Stimulated activated CD4-positive, alpha-beta T cell treated with anti-CD3 and anti-CD28 coated beads, Interleukin-12 subunit alpha, Interleukin-12 subunit beta, amount 100 ng/mL, for 24 hours (primary cell): ENCODE measurements at places on chromosomes 1 and 21.
A peak's percentile ranks its signal among the peaks of the same experiment; 100 is the strongest.

GRCh38 chr1:18817795-18818435, 41.5 kb downstream of the TAS1R2 start:
- no peak for DNase-seq

DNA sequence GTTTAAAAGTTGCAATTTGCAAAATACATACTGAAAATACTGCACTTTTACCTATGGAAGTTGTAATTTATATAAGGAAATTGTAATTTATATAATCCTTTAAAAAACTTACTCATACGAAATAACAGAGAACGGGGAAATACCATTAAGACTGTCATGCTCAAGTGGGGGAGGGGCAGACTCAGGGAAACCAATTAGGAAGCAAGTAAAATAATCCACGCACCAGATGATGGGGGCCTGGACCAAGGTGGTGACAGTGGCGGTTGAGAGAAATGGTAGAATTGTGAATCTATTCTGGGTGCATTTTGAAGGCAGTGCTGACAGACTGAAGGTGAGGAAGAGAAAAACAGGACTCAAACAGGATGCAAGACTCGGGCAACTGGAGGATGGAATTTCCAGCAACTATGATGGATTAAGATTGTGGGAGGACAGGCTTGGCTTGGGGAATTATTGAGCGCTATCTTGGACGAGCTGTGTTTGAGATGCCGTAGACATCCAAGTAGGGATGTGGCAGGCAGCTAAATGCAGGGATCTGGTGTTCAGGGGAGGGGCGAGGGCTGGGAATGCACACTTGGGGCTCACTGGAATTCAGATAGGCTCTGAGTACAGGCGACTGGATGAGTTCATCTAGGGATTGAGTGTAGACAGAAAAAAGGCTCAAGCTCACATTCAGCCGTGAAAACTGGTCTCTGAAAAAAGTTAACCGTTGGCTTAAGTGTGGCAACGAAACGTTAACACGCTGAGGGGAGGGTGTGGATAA, 977 bp downstream of the LCA5L start:
- no peak for DNase-seq

DNA sequence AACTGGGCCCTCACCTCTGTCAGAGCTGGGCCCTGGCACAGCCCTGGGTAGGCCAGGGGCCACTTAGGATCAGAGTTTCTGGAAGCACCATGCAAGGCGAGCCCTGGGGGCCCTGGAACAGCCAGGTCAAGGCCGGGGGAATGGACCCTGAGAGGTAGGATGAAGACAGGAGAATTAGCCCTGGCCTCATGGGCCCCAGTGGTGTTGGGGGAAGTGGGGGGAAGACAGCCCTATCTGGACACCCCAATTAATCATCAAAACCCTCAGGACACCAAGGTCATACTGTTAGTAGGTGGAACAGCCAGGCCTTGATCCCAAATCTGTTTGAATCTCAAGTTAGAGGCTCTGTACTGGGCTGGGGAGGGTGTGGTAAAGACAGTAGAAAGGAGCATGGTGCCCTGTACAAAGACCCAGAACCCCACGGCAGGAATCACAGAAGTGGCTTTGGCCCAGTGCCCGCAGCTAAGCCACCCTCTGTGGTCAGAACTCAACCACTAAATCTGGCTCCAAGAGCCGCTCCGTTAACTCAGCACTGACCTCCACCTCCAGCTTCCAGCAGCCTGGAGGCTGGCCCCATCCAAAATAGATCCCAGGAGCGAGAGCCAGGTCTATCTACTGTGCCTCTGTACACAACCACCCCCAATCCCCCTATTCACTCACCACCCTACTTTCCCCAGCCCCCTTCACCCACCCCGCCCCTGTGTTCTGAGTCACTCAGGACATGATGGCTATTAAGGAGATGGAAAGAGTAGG, 14.0 kb upstream of the TRIM63 start:
- DNase-seq: no peak

DNA sequence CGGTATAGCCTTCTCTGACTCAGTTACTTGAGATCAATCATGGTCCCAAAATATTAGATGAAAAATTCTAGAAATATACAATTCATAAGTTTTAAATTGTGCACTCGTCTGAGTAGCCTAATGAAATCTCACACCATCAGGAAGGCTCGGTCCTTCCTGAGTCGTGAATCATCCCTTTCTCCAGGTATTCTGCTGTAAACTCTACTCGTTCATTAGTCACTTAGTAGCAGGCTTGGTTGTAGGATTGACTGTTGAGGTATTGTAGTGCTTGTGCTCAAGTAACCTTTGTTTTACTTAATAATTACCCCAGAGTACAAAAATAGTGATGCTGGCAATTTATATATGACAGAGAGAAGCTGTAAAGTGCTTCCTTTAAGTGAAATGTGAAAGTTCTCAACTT, 238.7 kb downstream of the OLFM3 start:
- DNase-seq: no peak

- no peak for DNase-seq
These were observed 18.9 kb upstream of the TMEM54 start for GRCh38 chr1:32919811-32920733.

GRCh38 chr1:152252157-152252556, 28.2 kb upstream of the HRNR start:
- no peak for DNase-seq

- DNase-seq: no peak
These were observed 1.5 kb downstream of the PLK3 start for GRCh38 chr1:44801491-44802305.

DNA sequence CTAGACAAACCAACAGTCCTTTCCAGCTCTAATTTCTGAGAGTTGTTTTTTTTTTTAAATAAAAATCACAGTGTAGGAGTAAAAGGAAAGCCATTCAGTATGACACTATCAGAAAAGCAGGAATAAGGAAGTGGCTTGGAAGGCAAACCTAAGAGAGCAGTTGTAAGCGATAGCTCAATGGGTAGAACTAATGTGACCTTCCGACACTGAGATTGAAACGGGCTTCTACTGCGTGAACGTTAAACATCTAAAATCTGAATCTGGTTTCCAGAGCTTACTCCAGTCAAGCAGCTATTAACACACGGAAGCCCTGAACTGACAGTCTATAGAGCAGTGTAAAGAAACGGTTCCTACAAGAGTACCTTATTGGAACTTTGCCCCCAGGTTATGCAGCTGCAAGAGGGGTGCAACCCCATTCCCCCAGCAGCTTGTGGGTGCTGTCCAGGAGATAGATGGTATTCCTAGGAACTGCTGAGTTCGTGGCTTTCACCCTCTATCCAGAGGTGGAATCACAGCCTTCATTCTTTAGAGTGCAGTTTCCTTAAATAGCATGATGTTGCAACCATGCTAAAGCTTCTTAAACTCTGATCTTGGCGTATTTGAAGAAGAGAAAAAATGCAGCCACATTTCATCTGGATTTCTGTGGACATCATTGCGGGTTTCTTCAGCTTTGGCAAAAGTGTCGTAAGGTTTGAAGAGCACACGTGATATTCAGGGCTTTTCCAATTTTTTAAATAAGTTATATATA, 3.3 kb upstream of the IRF2BP2 start:
- no peak for DNase-seq

DNA sequence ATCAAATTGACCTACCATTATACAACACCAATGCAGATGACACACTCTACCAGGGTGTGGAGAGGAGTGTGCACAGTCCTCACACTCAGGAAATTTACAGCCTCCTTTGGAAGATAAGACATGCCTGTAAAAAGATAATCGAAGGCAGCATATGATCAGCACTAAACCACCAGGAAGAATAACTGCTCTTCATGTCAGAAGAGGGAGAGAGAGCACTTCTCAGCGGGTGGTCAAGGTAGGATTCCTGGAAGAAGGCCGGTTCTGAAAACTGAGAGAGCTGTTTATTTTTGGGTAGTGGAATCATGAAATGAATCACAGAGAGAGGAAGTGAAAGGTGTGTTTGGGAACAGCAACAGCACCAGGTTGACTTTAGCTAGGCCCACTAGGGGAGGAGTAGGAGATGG, 14.0 kb upstream of the ZNF697 start:
- DNase-seq: no peak

- DNase-seq: no peak
These were observed 1.4 kb downstream of the PPM1J start for GRCh38 chr1:112713466-112714312.

DNA sequence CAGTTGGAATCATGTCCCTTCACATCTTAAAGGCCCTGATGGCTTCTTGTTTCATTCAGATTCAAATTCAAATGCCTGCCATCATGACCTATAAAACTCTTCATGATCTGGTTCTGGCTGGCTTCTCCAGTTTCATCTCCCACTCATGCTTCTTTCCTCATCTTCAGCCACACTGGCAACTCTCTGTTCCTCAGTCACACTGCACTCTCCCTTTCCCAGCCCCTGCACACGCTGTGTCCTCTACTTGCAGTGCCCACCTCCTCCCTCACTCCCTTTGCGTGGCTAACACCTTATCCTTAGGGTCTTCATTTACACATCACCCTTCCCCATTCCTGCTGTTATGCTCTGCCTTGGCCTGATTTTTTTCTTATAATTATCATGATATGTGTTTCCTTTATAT, 120.6 kb upstream of the LMO4 start:
- no peak for DNase-seq

DNA sequence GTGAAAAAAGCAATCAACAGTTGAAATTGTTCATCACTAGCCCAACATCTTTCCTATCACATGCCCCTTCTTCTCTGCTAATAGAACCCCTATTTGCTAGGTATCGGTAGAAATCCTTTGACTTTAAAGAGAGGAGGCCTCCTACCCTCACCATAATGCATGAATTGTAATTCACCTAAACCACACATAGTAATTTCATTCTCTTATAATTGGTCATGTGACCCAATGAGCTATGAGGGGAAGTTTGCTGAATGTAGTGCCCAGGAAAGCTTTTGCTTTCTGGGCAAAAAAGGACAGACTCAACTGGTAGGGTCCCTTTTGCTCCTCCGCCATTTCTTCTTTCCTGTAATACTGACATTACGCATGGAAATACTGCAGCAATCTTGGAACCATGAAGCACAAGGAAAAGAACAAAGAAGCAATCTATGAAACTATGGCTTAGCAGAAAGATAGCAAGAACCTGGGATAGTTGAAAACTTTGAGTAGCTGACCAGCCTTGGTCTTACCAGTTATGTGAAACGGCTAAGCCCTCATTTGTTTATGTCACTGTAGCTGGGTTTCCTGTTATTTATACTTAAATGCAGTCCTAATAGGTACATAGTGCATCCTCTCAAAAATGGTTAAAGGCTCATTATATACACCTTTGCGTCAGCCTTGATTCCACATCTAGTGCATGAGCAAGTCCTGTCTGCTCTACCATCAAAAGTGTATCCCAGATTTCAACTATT, 10.2 kb upstream of the CHI3L2 start:
- DNase-seq: no peak

- DNase-seq: no peak
These were observed 1.3 kb downstream of the RIT1 start for GRCh38 chr1:155909894-155910293.

GRCh38 chr1:151854658-151855057, 1.1 kb upstream of the THEM5 start:
- DNase-seq: no peak

- no peak for DNase-seq
These were observed 12.5 kb downstream of the RIMS3 start for GRCh38 chr1:40652979-40653378.

- no peak for DNase-seq
These were observed 55.4 kb downstream of the EPRS1 start for GRCh38 chr1:219990782-219991510.

- no peak for DNase-seq
These were observed 10.6 kb upstream of the KIFAP3 start for GRCh38 chr1:170085091-170085490.

GRCh38 chr1:19567041-19567440, 77.1 kb upstream of the NBL1 start:
- no peak for DNase-seq

DNA sequence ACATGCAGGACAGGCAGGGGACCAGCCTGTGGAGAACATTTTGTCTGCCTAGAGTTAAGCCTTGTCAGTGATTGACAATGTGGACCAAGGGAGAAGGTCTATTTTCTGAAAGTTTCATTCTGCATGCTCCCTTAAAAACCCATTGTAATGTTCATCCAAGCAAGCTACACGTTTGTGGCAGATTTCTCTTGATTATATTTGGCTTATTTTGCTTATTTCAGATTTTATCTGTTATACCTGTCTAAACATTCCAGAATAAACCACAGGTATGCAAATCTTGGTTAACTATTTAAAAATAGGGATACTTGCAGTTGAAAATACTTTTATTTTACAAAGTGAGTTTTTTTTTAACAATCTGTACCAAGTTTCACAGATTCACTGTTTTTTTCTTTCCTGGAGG, 78.2 kb upstream of the F3 start:
- no peak for DNase-seq

GRCh38 chr1:152049291-152050083, 12.7 kb upstream of the S100A11 start:
- DNase-seq: no peak

DNA sequence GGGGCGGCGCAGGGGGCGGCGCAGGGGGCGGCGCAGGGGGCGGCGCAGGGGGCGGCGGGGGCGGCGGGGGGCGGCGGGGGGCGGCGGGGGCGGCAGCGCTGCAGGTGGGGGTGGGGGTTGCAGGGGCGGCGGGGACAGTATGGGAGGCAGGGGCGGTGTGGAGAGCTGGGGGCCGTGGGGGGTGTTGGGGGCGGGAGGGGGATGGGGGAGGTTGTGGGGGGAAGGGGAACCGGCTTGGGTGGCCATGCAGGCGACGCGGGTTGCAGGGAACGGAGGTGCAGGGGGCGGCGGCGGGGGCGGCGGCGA, 13.0 kb upstream of the SLC19A1 start:
- DNase-seq: no peak

DNA sequence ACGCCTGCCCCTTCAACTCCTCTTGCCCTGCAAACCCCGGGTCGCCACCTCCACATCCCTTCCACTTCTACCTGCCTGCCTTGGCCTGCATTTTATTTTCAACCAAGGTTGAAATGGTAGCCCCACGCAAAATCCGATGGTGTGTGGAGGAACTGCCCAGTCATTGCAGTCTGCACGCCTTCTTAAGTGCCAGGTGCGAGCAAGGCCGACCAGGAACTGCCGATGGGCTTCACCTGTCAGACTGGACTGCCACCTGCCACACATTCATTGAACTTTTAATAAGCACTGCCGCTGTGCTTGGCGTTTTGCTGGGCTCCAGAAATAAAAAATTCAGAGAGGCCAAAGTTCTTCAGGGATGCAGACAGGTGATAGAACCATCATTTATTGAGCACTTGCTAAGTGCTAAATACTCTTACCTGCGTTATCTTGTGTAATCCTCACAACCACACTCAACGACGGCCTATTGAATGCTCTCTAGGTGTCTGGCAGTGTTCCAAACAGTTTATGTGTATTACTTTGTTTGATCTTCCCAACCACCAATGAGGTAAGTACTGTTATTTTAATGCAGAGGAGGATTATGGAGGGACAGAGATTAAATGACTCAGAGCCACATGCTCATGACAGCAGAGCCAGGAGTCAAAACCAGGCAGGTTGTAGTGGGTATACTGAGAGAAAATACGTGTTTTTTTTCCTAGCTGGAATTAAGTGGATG, 36.2 kb downstream of the CACHD1 start:
- DNase-seq: peak; percentile 9
